Hepatocyte (in vitro differentiated cells): ENCODE measurements at places on chromosomes 7 and 10. TPM values are rescaled to one million over a fixed set of nuclear protein-coding genes. Genes with fewer than 3 reads are reported as not detected.

- no peak for DNase-seq
Measured at GRCh38 chr7:114916261-114916892, 5.5 kb upstream of the MDFIC start.

MSMB gene
- 10.0 and 11.0 TPM in 2 replicates for polyA plus RNA-seq

SFTPA1 gene
- polyA plus RNA-seq, result not detected in 2 replicates

VDAC2 gene
- 190 and 192 TPM in 2 replicates for polyA plus RNA-seq
